ENCODE measurements at places on chromosomes 4 and X.
A peak's percentile ranks its signal among the peaks of the same experiment; 100 is the strongest.

DNA sequence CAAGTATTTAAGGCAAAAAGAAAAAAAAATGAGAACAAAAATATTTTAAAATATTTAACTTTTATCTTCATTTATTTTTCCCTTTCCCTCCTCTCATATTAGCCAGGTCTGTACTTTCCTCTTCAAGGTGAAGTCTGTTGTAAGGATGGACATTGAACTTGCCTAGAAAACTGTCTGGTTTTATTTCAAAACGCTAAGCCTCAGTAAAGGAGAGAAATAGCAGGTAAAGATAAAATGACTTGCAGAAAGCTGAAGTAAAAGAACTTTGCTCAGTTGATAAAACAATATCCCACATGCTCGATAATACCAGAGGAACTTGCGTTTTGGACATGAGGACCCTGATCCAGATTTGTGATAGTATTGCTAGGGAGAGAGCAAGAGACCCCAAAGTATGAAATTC is 28.6 kb upstream of the METAP1 start:
- DNase-seq: no peak

- no peak for DNase-seq
Measured at GRCh38 chr4:11439836-11440235, 11.1 kb upstream of the HS3ST1 start.

DNA sequence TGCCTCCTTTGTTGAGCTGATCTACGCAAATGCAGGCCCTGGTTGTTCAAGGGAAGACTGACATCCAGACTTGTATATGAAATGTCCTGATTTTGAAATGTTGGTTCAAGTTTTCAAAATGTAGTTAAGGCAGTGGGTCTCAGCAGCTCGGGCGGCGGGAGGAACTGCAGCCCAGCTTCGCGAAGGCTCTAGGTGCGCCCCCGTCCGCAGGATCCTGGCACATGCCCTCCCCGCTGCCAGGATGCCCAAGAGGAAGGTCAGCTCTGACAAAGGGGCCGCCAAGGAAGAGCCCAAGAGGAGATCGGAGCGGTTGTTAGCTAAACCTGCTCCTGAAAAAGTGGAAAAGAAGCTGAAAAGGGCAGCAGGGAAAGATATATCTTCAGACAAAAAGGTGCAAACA is 1310.1 kb downstream of the ADGRL3 start:
- DNase-seq: no peak

DNA sequence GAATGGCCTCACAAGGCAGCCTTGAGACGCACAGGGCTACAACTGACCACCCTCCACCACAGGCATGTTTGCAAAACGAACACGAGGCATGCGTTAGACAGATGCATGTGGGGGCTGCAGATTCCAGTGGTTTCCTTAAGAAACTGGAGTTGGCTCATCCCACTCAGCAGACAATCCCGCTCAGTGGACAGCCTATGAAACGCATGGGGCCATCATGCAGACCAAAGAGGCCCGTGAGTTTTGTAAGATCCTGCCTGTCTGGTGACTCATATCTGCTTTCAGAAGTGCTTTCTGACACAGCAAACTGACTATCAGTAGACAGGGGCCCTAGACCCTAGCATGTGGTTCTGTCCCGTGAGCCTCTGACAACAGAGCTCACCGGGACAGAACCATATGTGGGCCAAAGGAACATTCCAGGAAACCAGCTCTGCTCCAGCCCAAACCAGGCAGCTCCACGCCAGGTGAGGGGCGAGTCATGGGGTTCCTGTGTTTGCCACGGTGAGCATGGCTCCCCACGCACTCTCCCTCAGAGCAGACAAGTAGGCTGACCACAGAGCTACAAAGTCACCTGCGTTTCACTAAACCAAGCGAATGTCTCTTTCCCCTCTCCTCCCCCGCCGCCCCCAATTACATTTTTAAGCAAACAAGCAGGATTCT is 74.4 kb downstream of the MTMR1 start:
- DNase-seq: peak; percentile 15

GRCh38 chrX:145821898-145822571 is 4.4 kb downstream of the SLITRK2 start:
- no peak for DNase-seq

- peak; percentile 37 for DNase-seq
Measured at GRCh38 chr4:2217726-2218125, 24.2 kb downstream of the HAUS3 start.

DNA sequence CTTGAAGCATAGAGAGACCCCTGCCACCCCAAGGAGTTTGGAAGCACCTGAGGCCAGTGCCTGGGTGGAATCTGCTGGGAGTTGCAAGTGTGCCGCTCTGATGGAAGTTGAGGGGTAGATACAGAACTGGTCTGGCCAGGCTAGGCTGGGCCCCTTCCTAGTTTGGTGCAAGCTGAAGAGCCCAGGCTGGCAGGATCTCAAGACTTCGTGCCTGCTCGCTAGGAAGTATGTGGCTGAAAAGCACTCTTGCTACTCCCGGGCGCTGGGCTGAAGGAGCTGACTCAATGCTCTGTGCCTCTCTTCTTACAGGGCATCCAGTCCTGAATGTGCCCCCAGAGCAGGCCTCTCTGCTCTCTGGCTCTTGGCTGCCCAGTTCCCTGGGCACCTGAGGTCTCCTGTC is 51.7 kb upstream of the PJA1 start:
- no peak for DNase-seq

- no peak for DNase-seq
Measured at GRCh38 chr4:142383800-142384470, 462.2 kb downstream of the INPP4B start.

DNA sequence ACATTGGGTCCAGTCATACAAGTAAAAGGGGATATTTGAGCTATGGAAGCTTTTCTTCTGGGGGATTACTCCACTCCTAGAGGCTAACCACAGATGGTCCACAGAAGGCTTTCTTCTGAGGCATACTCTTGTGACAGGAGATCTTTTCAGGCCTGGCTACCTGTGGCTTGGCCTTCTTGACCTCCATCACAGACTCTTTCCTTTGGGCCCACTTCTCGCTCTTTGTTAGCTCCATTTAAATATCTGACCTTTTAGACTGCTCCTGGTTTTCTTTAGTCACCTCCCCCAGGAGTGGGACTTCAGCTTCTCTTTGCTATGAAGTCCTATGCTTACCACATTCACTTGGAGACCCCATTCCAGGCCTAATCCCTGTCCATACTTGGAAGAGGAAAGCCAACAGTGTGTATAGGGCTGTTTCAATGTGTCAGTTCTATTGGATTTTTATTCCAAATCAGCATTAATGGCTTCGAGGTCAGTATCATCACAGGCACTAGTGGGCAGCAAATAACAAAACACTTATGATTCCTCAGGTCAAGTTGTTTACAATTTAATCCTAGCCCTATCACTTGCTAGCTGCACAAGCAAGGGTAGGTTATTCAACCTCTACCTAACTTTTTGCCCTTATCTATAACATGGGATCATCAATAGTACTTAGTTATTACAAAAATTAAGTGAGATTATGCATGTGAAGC is 26.3 kb downstream of the GPC3 start:
- DNase-seq: no peak

- peak; percentile 19 for DNase-seq
Measured at GRCh38 chr4:85370400-85371032, 104.4 kb upstream of the ARHGAP24 start.

GRCh38 chrX:18927558-18927957 is 56.4 kb downstream of the PHKA2 start:
- DNase-seq: no peak

Data from urothelium cell line (cell line).